ENCODE measurements at places on chromosomes 7 and 10.

GRCh38 chr10:91514787-91515186 lies 104.6 kb downstream of the HECTD2 start:
- no peak for DNase-seq

GRCh38 chr10:5440206-5440605 lies 27.8 kb downstream of the NET1 start:
- DNase-seq: no peak

- DNase-seq: no peak
Measured at GRCh38 chr10:97479939-97480338, 18.3 kb downstream of the MMS19 start.

- no peak for DNase-seq
Measured at GRCh38 chr10:106919871-106920282, 244.6 kb downstream of the SORCS1 start.

DNA sequence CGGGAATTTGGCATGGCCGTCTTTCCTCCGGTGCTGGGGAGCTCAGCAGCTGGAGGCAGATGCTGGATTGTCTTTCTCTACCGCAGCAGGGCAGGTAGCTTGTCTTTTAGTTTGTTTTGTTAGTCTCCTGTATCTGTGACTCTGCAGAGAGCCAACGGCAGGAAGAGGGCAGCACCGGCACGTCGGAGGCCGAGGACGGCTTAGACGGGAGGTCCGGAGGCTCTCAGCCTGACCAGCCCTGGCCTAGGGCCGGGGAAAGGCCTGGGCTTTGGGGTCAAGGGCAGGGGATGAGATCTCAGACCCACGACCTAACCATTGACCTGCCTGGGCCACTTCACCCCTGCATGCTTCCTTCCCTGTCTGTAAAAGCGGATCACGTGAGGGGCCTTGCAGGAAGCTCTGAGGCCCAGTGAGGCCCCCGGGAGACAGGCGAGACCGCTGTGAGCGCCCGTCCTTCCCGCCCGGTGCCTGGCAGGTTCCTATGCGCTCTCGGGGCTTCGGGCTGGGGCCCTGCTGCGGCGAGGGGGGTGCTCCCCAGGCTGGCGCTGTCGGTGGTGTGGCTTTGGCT lies 72.7 kb downstream of the LHPP start:
- peak; percentile 79 for DNase-seq

GRCh38 chr7:2720024-2720423 lies 32.0 kb downstream of the AMZ1 start:
- no peak for DNase-seq

DNA sequence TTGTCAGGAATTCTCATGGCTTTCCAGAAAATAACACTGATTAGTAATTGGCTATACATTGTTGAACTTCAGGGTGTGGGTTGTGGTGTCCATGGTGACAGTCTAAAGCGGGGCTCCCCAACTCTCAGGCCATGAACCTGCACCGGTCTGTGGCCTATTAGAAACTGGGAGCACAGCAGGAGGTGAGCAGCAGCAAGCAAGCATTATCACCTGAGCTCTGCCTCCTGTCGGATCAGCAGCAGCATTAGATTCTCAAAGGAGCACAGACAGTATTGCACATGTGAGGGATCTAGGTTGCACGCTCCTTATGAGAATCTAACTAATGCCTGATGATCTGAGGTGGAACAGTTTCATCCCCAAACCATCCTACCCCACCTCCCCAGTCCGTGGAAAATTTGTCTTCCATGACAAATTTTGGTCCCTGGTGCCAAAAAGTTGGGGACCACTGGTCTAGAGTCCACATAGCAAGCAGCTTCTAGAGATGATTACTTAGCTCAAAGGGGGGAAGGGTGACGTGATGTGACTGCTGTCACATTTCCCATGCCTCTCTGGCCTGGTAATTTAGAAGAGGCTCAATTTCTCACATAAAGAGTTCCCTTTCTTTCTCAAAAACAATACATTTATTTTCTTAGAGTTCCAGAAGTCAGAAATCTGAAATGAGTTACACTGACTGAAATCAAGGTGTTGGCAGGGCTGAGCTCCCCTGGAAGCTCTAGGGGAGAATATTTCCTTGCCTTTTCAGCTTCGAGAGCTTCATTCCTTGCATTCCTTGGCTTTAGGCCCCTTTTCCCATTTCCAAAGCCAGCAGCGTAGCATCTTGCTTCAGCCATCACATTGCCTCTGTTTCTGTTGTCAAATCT lies 17.6 kb upstream of the FAM221A start:
- DNase-seq: no peak

DNA sequence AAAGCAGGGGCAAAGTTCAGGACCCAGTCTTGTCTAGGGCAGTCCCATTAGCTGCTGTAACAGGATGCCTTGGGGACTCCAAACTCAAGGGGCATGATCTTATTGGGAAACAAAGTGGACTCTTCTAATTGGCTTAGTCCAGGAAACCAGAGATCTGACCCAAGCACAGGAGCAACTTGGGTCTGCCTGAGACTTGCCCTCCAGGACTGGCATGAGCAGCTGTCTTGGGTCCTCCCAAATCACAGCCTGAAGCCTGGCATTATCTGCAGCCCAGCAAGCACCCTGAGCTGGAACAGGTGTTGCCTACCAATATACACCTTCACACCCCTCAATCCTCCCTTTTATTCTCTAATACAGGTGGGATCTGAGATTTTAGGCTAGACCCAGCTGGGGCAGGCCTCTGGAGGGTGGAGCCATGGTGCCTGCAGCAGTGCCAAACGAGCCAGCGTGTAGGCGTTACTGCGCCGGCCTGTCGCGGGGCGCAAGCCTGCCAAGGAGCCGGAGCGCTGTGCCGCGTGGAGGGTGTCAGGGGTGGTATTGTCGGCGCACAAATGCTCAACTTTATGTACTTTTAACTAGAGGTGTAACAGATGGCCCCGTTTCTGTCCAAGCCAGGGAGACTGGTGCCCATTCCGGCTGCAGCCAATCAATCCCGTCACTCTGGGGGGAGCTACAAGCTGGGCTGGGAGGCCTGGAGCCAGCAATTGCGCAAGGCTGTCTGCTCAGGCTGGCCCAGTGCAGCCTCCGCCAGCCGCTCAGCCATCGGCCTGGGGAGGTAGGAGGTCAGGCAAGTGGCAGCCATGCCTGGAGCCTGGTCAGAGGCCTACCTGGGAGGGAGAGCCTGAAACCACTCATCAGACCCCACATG lies 12.8 kb upstream of the LBX1 start:
- no peak for DNase-seq

DNA sequence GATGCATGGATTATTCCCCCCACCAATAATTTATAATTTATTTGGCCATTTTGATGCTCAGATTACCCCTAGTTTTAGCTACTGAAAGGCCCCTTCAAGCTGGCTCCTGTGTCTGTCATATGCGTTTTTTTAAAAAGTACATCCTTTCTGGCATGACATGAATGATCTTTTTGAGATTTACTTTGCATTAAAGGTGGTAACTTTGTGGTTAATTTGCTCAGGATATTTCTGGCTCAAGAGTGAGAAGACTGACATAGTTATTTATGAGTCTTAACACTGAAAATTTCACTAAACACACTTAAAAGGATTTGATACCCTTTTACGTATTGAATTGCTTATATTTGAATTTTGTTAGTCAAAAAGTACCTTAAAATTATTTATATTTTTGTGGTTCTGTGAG lies 5.4 kb downstream of the SMC3 start:
- no peak for DNase-seq

GRCh38 chr7:69800495-69800894 lies 202.2 kb downstream of the AUTS2 start:
- DNase-seq: no peak

- DNase-seq: no peak
Measured at GRCh38 chr7:19095353-19095860, 22.0 kb downstream of the TWIST1 start.

GRCh38 chr10:79158004-79158340 lies 89.2 kb downstream of the ZMIZ1 start:
- no peak for DNase-seq

GRCh38 chr7:2403718-2404648 lies 572 bp downstream of the CHST12 start:
- no peak for DNase-seq

DNA sequence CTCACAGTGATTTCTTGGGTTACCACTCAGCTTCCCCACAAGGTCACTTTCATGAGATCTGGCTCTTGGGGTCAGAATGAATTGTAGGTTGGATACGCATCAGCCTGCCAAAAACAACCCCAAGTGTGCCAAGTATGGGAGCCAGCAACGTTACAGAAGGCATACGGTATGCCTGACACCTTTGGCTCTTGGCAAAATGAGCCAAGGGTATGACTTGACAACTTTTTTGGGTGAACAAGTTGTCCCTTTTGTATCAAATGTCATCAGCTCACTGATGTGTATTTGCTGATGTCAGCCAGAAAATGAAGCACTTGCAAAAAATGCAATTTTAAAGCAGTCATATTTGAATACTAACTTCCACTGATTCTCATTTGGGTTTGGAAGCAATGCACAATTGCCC lies 168.4 kb downstream of the CACNB2 start:
- DNase-seq: no peak

GRCh38 chr10:11865561-11865960 lies 42.4 kb downstream of the PROSER2 start:
- no peak for DNase-seq

DNA sequence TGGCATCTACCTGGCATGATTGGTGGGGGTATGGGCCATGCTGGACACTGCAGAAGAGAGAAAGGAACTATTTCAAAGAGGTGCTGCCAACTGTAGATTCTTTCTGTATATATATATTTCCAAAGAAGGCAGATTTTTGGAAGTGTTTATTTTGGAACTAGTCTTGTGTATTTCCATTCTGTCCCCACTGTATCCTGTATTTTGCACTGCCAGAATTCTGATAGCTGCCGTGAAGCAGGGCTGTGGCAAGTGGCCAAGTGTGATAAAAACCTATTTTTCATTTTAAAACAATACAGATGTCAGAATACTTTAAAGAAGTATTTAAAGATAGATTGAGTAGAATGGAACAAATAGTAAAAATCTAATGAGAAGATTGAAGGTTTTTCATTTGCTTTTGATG lies 17.1 kb downstream of the MCU start:
- no peak for DNase-seq

DNA sequence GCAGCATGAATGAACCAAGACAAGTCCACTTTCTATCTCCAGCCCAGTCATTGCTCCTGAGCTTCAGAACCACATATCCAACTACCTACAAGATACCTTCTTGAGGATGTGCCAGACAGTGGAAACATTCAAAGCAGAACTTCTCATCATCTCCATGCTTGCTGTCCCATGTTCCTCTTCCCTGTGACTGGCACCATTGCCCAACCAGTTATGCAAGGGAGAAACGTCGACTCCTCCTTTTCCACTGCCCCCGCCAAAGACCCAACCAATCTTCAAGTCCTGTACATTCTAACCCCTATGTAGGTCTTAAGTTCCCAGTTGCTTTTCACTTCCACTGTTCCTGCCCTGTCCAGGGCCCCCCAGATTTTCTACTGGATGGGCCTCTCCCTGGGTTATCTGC lies 225.7 kb downstream of the RPS24 start:
- DNase-seq: no peak

- no peak for DNase-seq
Measured at GRCh38 chr7:34067005-34067778, 161.9 kb downstream of the BMPER start.
